Kidney tubule cell (primary cell): ENCODE measurements at places on chromosomes 6 and 20.

DNA sequence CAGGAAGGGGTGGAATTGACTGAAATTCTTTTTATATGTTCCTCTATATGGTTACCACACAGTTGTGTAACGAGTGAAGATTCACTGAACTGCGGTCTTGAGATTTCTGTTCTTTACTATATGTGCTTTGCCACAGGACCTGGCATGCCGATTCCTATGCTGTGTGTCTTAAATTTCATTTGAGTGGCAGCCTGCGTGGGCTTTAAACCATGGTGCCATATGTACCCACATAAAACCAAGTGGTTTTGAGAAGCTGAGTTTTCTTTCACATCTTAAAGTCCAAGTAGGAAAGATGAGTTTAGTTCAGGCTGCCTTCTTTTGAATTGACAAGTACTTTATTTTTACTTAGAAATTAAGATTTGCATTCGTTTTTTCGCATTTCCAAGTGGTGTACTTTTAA lies 101.1 kb downstream of the DOK5 start:
- DNase-seq = no peak

- peak; percentile 74 for DNase-seq
Observed at GRCh38 chr20:58312836-58313235, 3.3 kb downstream of the RAB22A start.

GRCh38 chr6:142421285-142422117 lies 119.7 kb downstream of the ADGRG6 start:
- DNase-seq = no peak

- DNase-seq = no peak
Observed at GRCh38 chr20:46128310-46129151, 10.4 kb downstream of the CD40 start.

GRCh38 chr6:54913211-54913610 lies 66.6 kb downstream of the FAM83B start:
- DNase-seq = no peak

GRCh38 chr20:21548390-21549035 lies 34.6 kb upstream of the NKX2-2 start:
- DNase-seq = no peak

DNA sequence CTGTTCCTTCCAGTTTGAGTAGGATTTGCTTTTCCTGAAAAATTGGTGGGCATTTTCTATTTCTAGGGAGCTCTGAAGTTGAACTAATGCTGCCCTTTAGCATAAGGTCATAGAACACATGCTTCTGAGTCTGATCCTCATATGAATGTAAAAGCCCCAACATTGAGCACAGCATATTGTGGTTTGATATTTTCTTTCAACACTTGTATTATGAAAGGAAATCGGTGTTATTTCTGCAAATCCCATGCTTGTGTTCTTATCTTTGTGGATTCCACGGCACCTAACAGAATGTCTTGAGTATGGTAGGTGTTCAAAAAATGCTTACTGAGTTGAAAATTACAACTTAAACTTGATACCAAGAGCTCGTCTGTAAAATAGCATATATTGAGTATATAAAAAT lies 85.8 kb downstream of the TRMT11 start:
- DNase-seq = no peak

GRCh38 chr20:53592992-53593465 lies 610 bp downstream of the ZNF217 start:
- DNase-seq = peak; percentile 46

DNA sequence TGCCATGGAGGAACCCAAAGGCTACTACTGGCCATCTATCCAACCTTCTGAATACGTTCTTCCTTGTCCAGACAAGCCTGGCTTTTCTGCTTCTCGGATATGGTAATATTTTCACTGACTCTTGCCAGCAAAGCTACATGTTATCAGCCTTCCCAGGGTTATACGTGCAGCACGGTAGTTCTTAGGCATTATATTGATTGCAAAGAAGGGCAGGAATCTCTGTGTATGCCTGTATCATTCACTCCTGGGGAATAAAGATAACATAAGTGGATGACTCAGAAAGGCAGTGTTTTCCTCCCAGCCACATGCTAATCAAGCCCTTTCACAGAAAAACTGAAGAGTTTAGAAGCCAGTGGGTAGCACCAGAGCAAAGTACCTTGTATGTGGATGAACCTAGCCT lies 98.7 kb downstream of the ADGRG6 start:
- DNase-seq = no peak

- DNase-seq = no peak
Observed at GRCh38 chr6:84862843-84863242, 98.4 kb upstream of the TBX18 start.

DNA sequence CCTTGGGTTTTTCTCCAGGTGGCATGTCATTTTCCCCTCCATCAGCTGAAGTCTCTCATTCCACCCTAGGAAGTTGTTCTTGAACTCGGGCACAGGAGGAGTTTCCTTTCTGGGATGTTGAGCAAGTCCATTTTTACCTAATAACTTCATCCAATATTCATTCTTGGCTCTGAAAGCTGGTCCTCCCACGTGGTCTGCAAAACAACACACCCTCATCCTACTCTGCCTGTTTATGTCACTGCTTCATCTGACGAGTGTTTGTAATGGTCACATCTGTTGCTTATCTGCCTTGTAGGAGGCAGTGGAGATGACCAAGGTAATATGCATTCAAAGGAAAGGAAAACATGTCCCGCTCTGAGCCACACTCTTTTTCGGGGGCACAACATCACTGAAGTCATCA lies 41.7 kb upstream of the AIG1 start:
- DNase-seq = no peak

- DNase-seq = no peak
Observed at GRCh38 chr6:128532136-128532535, 11.7 kb upstream of the PTPRK start.

- DNase-seq = peak; percentile 35
Observed at GRCh38 chr6:122405417-122405816, 6.0 kb downstream of the HSF2 start.

DNA sequence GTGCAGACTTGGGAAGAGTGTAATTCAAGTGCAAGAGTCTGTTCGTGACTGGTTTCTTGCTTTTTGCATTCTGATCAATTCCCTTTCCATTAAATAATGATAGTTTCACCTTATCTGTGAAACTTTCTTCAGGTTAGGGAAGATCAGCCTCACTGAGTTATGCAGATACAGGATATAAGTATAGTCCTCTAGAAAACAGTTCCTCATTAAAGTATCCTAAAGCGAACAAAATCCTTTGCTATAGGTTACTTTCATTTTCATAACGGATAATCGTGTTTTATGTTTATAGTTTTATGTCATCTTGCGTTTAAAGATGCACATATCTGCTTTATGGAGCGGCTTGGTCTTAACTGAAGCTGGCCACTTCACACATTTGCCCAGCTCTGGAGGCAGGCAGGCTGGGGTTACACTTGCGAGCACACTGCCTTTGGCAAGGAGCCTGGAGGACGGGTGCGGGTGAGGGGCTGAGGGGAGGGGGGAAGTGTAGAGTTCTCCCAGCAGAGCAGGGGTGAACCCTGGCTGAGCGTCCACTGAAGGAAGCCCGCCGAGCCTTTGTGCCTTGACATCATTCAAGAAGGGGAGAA lies 123.5 kb upstream of the IFNGR1 start:
- DNase-seq = no peak

- no peak for DNase-seq
Observed at GRCh38 chr6:151498327-151498726, 4.5 kb downstream of the CCDC170 start.

- no peak for DNase-seq
Observed at GRCh38 chr6:151075930-151076555, 163.7 kb upstream of the AKAP12 start.

GRCh38 chr6:41984623-41985022 lies 43.0 kb upstream of the CCND3 start:
- DNase-seq = no peak

- DNase-seq = no peak
Observed at GRCh38 chr20:52306477-52306876, 114.9 kb upstream of the ZFP64 start.

DNA sequence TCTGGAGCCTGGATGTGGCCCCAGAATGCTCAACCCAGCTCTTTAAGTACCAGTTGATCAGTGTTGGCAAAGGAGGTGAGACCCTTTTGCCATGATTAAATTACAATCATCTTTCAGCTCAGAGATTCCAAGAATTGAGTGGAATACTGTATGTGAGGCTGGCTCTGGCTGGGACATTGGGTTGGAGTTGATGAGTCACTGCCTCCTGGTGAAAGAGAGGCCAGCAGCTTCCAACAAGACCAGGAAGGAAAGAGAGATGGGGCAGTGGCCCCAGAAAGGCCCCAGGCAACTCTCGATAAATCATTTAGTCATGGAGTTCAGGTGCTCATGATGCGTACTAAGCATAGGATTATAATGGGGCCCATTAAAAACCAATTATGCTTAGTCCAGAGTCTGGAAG lies 2.1 kb downstream of the TGM6 start:
- DNase-seq = no peak

DNA sequence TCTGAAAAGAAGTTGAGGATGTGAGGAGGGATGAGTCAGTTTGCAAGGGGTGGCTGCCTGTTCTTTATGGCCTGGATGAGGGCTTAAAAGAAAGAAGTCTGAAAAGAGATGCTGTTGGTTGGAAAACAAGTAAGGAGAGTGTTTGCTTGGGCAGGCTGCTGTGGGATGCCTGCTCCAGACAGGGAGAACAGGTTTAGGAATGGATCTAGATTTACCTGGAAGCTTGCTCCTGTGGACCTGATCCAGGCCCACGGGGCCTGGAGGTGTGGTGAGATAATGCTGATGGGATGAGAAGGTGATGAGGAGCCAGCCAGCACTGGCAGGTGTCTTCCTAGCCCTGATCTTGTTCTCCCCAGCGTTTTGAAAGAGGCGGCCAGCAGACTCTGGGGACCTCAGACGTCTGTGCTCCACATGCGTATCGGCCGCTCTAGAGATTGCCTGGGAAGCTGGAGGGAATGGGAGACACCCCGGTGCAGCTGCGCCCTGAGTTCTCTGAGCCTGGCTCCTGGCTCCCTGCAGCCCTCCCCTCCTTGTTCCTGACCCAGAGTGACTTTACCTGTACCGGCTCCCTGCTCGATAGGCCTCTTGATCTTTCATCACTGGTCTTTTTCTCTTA lies 331.3 kb downstream of the ZFAND3 start:
- DNase-seq = no peak

- no peak for DNase-seq
Observed at GRCh38 chr6:25171301-25171700, 107.9 kb upstream of the CARMIL1 start.

DNA sequence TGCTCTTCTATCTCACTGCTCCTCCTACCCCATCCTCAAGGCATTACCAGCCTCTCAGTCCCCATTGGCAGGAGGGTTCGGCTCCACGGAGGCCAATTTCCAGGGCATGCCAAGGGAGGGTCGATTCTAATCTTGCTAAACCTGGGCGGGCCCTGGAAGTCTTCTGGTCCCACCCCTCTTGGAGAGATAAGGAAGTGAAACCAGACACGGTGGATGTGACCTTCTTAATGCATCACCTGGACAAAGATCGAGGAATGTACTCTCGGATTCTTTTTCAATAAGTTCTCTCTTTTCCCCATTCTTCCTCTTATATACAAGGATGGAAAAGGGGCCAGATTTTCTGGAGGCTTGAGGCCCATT lies 112.2 kb upstream of the ARMC2 start:
- peak; percentile 30 for DNase-seq

- DNase-seq = no peak
Observed at GRCh38 chr6:118774581-118774980, 119.4 kb upstream of the ASF1A start.

DNA sequence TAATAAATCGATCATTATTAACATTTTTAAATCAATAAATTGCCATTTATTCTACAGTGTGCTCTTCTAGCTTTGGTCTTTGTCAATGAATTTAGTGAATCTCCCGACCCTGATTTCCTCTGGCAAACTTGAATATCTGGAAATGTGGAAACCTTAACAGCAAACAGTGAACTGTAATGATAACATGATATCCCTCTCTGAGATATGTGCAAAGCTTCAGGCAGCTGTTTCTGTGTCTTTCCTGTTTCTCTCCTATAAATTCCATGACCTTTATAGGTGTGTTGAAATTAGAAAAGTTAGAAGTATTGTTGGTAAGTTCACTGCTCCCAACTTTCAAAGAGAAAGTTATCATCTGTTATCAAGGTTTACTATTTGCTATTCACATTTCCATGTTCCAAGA lies 218.8 kb upstream of the RNF217 start:
- DNase-seq = no peak

DNA sequence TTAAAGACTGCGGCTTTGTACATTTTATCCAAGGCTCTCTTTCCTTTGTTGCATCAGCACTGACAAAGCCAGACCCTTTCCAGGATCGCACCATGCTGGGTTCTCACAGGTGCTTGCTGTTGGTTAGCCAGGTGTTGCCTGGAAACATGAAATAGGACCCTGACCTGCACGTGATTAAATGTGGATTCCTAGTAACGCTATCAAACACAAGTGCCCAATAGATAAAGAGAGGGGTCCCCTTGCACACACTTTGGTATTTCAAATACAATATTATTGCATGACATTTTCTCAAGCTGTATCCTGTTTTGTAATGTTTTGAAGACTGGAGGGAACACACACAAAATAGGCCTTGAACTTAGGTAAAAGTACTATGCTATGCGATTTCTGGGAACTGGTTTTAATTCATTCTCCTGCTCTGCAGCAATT lies 73.3 kb downstream of the AKAP12 start:
- DNase-seq = no peak

- DNase-seq = no peak
Observed at GRCh38 chr6:144578385-144579350, 293.5 kb downstream of the UTRN start.

GRCh38 chr6:78594668-78595066 lies 272.7 kb upstream of the IRAK1BP1 start:
- DNase-seq = no peak

GRCh38 chr6:53342217-53342616 lies 6.5 kb downstream of the ELOVL5 start:
- DNase-seq = no peak

DNA sequence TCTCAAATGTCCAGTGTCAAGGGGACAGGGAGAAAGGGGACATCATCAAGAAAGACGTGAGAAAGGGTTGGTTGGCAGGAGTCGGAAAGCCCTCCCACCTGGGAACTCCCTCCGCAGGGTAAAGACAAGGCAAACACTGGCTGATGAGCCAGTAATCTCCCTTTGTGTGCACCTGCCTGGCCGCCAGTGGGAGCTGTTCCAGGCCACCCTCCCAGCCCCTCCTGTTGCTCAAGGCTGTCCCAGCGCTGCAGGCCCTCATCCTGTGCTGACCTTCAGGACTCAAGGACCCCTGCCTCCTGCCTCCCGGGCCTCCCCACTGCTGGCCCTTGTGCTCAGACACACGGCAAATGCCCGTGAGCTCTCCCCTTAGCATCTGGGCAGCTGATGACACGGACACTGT lies 7.4 kb downstream of the FRMD1 start:
- DNase-seq = no peak

DNA sequence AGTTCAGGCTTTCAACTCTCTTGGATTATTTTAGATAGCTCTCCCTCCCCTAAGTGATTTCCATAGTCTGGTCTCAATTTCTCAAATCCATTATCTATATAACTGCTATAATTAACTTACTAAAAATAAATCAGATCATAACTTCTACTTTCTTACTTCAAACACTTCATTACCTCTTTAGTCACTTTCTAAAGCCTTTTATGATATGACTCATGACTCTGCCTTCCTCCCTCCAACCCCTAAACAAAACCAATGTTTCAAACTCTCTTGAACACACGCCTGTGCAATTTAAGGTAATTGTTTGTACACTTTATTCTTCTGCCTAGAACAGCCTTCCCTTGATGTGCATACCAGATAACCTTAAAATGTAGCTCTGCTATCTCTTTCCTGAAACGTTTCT lies 100.5 kb downstream of the LMBRD1 start:
- peak; percentile 1 for DNase-seq
